ENCODE measurements at places on chromosomes 6 and 20.

- DNase-seq = no peak
These were observed 18.6 kb downstream of the CMTR1 start for GRCh38 chr6:37451441-37452193.

- DNase-seq = no peak
These were observed 442.3 kb downstream of the HAO1 start for GRCh38 chr20:7497985-7498384.

DNA sequence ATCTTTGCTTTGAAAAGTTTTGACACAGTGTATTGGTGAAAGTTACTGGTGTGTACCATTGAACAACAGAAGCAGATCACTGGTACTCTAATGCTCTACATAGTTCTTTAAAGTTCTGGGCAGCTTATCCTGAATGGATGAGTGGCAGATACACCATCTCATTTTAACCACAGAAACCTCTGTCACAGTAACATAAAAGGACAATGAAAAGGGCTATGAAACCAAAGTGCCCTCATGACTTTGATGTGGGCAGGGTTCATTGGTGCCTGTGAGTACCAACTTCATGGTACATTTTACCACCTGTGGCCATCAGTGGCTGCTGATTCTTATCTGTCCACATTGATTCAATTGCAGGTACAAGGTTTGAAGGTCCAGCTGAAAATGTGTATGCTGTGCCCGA is 285.7 kb upstream of the PREP start:
- DNase-seq = no peak

GRCh38 chr20:40668449-40669228 is 20.4 kb downstream of the MAFB start:
- DNase-seq = no peak

GRCh38 chr6:63744810-63745209 is 109.2 kb downstream of the PHF3 start:
- no peak for DNase-seq

- no peak for DNase-seq
These were observed 38.4 kb downstream of the KIF25 start for GRCh38 chr6:168035661-168036545.

DNA sequence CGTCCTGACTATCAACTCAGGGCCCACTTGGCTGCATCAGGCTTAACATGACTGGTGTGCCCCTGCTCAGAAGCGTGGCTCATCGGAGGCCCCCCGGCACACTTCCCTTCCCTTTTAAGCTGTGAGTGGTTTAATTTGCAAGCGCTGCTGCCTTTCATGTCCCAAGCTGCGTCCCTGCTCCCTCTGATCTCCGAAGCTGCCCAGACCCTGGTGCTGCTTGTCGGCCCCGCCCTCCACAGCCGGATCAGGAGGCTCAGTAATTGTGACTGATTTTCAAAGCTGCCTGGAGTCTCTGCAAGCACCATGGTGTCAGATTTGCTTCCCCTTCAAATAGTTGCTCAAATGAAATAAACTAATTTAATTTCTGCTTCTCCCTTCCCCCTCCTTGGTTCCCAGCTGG is 71.1 kb downstream of the CDH22 start:
- no peak for DNase-seq

GRCh38 chr20:14310977-14311627 is 26.3 kb downstream of the FLRT3 start:
- no peak for DNase-seq

- no peak for DNase-seq
These were observed 184.3 kb upstream of the SOX4 start for GRCh38 chr6:21409231-21409630.

- DNase-seq = no peak
These were observed 838 bp downstream of the STMN3 start for GRCh38 chr20:63652192-63652980.

- no peak for DNase-seq
These were observed 560.8 kb upstream of the JAG1 start for GRCh38 chr20:11234608-11235007.

DNA sequence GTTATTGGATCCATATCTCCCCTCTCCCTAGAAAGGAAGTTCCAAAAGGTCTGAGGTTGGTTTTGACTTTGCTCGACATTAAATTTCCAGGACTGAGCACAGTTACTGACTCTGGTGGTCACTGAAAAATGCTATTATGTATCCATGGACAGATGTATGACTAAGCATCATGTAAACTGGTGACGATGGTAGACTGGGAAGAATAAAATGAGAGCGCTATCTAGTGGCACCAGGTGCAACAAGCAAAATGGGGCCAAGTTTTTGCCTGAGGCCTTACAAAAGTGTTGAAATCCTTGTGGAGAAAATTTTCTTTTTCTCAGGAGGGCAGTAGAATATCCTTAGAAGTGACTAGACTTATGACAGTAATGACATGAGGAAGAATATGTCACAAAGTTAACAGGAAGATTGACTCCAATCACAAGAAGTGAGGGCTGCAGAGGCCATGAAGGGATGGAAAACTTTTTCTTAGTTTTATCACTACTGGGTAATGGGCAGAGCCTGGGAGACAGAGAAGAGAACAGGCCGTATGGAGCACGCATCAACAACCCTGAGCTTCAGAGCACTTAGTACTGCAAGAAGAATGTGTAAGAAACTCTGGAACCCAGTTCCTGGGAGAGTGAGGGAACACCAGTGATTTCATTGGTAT is 88.9 kb upstream of the ELOVL5 start:
- DNase-seq = peak; percentile 59

DNA sequence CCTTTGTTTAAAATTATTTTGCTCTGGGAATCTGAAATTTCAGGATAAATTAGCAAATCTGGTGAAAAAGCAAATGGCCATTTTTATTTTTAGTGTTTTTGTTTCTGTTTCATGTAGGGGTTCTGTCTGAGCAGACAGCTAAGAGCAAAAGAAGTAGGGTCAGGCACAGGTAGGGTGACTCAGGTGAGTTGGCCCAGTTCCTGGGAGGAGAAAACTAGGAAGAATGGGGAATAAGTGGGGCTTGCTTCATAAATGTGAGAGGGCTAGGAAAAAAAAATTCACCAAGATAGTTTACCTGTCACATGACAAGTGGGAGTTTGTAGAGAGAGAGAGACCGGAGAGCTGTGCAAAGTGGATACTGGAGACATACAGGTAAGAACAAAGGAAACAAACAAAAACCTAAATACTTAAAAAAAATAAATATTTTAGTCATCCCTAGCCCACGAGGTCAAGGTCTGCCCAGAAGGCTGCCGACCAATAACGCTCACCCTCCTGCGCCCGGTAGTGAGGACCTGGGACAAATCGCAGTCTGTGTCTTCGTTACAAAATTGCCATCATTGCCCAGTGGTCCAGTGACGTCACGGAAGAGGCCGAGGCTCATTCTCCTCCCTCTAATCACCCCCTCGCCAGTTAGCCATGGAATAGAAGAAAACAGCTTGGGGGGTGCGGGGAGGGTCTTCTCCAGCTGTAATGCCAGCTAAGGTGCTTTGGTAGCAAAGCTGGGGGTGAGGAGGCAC is 2.3 kb downstream of the THBD start:
- no peak for DNase-seq

- no peak for DNase-seq
These were observed 263.1 kb upstream of the SUPT3H start for GRCh38 chr6:45640811-45641210.

DNA sequence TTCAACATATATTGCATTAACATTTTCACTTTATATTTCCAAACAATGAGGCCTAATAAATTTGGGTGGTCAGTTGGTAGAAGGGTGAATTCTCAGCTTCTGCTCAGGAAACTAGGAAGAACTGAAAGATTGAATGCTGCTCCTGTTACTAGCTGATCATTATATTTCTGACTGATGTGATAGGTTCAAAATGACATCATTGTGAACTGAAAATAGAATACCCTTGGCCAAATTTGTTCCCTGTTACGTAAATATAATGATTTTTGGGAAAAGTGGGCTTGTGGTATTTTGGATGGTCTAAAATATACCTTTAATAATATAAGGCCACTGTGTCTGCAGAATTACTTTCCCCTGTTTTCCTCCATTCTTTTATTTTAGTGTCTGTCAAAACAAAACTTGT is 2.8 kb downstream of the UST start:
- DNase-seq = no peak

GRCh38 chr6:114690625-114691024 is 347.8 kb upstream of the HS3ST5 start:
- DNase-seq = no peak

DNA sequence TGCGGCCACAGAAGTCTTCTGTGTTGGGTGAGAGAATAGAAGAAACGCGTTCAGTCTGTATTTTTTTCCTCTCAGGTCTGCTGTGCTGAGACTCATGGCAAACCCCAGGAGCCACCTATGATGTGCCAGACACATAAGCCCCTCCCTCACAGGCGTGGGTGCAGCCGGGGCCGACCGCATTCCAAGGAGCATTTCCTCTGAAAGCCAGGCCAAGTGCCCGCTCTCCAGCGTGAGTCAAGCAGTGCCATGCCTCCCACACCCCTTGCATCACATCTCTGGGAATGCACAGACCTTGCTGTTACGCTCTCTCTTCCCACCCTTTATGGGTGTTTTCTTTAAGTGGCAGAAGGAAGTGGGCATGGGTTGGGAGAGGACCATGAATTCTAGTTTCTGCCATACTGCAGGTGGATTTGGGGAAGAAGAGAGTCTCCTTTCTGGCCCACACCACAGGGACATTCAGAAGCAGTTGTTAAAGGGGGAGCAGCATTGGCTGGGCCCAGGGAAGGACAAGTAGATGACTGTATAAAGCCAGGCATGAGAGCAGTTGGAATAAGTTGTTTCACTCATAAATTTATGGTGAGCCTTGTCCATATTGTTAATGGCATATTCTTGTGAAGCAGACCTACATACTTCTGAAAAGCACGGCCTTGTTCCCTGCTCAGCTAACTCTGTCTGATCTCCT is 37.1 kb upstream of the TFAP2A start:
- DNase-seq = no peak

DNA sequence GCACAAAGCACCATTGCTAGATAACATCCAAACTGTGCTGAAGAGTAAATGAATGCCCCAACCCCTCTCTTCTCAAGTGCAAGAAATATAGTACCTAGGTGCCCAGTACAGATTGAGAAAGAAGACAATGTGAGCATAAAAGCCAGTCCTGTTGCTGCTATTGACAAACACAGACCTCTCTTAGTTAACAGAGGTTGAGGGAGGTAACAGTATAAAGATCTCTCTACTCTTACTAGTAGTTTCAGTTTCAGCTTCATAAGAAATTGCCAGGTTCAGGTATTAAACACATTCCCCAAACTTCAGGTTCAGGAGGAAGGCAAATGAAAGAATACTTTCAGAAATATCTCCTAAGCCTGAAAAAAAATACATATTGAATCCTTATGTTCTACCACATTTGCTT is 31.4 kb downstream of the TBC1D32 start:
- DNase-seq = no peak

- no peak for DNase-seq
These were observed 193.4 kb upstream of the SLC35B3 start for GRCh38 chr6:8628736-8629135.

DNA sequence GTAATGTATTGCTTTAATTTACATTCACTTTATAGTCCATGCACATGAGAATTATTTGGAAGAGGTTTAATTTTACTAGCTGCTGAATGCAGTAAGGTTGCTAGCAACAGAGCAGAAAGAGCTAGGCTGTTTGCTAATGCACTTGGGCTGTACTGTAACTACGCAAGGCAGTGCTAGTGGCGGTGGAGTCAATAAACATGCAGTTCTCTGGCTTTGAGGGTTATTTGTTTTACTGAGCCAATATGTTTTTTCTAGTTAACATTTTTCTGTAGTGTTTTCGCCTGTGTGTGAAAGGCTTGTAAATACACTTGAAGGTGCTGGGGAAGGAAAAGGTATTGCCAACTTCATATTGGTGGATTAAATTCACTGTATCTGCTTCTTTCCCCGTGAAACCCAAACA is 112.8 kb downstream of the BTBD3 start:
- no peak for DNase-seq

DNA sequence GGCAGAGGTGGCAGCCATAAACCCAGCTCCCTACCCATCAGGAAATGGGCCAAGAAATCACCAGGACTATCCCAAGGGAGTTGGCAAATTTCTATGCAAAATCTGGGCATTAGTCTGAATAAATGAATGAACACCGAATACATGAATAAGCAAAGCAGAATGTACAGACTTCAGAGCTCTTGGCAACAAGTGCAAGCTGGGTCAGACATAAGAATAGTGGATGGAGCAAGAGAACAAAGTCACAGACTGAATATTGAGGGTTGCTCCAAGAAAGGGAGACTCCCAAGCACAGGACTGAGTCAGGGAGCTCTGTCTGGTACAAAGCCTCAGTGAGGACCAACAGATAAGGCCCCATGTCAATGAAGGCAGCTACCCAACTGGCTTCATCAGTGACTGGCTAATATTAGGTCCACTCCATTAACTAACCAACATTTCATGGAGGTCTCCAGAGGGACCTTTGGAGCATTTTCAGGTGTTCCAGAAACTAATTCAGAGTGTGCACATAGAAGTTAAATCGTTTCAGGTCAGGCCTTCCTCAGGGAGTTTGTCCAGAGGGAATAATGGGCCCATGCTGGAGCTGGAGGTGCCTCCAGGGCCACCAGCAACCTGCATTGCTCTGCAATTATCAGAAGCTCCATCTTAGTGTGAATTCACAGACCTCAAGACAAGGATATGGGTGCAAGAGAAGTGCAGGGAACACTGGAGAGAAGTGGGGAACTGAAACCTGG is 191.5 kb upstream of the RALGAPA2 start:
- DNase-seq = no peak

DNA sequence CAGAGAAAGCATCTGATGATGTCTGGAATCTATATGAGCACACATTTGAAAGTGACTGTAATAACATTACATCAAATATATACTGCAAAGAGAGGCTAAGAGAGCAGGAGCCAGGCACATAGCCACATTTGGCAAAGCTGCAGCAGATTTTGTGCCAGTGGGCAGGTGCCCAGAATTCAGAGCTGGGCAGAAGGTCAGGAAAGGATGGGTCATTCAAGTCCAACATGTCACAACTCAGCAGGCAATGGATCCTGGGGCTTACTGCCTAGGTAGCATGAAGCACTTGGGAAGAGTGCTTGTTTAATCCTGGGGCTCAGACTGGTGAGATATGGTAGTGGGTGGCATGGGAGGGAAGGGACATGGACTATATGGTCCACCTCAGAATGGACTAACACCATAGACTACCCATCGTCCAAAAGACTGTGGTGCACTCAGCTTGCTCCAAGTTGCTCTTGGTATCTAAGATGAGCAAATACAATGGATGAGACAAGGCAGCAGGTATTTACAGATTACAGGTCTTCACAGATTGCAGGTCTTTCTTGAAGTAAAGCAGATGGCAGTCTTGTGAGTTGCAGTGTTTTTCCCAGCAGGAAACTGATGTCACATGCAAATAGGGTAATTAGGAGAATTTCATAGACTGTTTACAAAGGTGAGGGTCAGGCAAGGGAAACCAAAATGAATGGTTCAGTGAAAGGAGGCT is 31.2 kb upstream of the SHLD1 start:
- DNase-seq = no peak

- no peak for DNase-seq
These were observed 23.6 kb downstream of the PRKN start for GRCh38 chr6:162704001-162704400.

- no peak for DNase-seq
These were observed 14.7 kb upstream of the NOL4L start for GRCh38 chr20:32599783-32600340.

GRCh38 chr20:64023361-64024140 is 12.4 kb upstream of the C20orf204 start:
- no peak for DNase-seq

Measured in HFF-Myc (cell line).